ENCODE measurements at places on chromosomes 2 and 18.

GRCh38 chr2:20635675-20636584 is 15.0 kb downstream of the HS1BP3 start:
- peak; percentile 87 for DNase-seq

- no peak for DNase-seq
Measured at GRCh38 chr2:224915136-224915535, 127.1 kb downstream of the DOCK10 start.

DNA sequence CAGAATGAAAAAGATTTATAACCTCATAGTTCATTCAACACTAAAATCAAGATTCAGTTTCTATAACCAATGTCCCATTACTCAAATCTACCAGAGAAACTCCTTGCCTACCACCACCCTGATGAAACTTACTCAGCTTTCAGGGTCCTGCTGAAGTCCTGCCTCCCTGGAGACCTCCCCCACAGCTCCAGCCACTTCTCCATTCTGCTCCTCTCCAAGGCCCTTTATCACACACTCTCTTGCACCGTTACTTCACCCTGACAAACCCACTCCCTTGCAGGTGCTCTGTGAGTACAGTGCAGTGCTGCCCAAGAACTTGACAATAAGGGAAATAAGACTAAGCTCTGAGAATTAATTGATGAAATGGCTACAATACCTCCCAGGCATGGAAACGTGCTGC is 83.5 kb upstream of the CDCA7 start:
- no peak for DNase-seq

GRCh38 chr18:23105581-23106219 is 29.6 kb upstream of the CABLES1 start:
- DNase-seq, result no peak

DNA sequence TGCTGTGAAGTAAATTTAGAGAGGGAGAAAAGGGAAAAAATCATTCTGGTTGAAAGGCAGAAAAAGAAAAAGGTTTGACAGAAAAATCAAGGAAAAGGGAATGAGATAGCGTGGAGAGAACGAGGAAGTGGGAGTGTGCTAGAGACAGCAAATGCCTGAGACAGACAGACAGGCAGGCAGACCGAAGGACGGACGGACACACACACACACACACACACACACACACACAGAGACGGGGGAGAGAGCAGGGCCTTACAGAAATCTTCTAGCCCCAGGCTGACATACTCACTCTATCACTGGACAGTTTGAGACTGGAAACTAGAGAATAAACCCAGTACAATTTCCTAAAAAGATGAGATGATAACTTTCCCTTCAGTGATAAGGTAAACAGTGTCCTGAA is 238.4 kb downstream of the ZNF521 start:
- DNase-seq, result no peak

- DNase-seq, result peak; percentile 97
Measured at GRCh38 chr18:23998820-23999219, 15.7 kb upstream of the TTC39C start.
